ENCODE measurements at places on chromosomes 5 and 9.

GRCh38 chr9:10104774-10105173, 508.0 kb downstream of the PTPRD start:
- DNase-seq = no peak

DNA sequence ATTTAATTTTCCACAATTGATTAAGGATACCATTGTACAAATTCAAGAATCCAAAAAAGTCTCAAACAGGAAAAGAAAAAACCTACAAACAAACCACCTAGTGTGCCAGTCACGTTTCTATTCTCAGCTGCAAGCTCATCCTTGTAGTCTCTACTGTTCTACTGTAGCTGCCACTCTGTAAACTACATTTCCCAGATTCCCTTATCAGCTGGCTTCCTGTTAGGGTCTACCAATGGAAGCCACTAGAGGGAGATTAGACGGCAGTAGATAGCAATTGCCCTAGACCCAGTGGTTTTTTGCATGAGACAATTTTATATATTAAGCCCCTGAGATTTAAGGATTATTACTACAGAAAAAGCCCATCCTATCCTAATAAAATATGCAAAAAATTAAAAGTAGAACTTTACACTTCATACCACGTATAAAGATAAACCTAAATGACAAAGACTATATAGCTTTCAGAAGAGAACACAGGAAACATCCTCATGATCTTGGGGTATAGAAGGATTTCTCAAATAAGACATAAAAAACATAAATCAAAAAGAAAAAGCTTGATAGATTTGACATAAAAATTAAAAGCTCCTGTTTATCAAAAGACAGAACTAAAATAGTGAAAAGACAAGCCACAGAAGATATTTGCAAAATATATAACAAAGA, 37.4 kb downstream of the P4HA2 start:
- DNase-seq = no peak

GRCh38 chr5:121755266-121755665, 96.4 kb upstream of the FTMT start:
- DNase-seq = no peak

- no peak for DNase-seq
Measured at GRCh38 chr9:78578072-78578471, 281.1 kb downstream of the PSAT1 start.

- DNase-seq = no peak
Measured at GRCh38 chr9:33649463-33649862, 125.4 kb downstream of the ANKRD18B start.

- DNase-seq = no peak
Measured at GRCh38 chr9:89440548-89440947, 57.4 kb downstream of the SEMA4D start.

- DNase-seq = no peak
Measured at GRCh38 chr5:33180900-33181299, 259.9 kb upstream of the TARS1 start.

DNA sequence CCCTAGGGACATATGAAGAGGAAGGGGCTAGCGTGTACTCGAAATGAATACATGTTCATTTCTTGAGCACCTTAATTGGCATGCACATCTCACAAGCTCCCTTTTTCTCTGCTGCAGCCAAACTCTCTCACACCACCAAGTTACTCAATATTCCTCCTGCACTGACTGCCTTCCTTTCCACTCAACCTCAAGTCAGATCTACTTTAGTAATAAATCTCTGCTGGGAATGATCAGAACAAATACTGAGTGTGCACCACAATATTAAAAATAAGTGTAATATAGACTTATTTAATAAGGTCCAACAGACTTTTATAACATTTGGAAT, 995.8 kb upstream of the WWC1 start:
- no peak for DNase-seq

DNA sequence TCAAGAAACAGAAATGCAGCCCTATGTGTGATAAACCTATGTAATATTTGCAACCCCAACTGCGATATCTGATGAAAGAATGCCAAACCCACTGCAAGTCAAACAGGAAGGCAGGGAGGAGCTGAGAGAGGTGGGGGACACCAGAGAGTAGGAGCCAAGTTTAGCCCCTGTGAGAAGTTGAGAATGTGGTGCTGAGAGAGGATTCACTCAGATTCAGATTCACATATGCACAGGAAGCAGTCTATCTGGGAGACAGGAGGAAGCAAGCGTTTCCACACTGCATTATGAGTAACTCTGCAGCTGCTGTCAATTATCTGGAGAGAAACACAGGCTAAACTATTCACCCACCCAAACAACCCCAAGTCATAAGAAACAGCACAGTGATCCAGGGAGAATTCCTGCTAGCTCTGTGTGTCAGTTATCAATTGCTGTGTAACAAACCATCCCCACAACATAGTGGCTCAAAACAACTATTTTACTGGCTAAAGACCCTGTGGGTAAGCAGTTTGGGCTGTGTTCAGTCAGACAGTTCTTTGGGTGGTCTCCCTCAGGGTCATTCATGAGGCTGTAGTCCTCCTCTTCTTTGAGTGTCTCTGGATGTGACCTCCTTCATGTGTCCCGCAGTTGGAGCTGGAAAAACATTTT, 161.9 kb upstream of the RAI14 start:
- DNase-seq = no peak

- no peak for DNase-seq
Measured at GRCh38 chr5:171984748-171985419, 21.6 kb downstream of the FBXW11 start.

GRCh38 chr5:95520206-95520605, 34.6 kb downstream of the SKIC3 start:
- no peak for DNase-seq

DNA sequence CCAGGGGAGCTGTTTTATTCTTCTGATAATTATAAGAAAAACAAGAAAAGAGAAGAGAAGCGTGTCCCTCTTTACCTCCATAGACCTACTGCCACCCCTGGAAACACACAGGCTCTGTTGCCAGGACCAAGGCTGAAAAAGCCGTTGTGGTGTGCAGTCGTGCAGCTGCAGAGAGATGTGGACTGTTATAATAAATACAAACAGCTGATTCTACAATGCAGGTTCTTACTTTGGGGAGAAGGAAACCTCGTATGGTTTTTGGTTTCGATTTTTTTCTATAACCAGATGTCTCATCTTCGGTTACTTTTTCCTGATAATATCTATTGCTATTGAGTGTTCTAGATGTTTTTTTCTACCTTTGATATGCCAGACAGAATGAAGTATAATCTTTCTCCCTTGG, 28.1 kb downstream of the FYB1 start:
- DNase-seq = no peak

DNA sequence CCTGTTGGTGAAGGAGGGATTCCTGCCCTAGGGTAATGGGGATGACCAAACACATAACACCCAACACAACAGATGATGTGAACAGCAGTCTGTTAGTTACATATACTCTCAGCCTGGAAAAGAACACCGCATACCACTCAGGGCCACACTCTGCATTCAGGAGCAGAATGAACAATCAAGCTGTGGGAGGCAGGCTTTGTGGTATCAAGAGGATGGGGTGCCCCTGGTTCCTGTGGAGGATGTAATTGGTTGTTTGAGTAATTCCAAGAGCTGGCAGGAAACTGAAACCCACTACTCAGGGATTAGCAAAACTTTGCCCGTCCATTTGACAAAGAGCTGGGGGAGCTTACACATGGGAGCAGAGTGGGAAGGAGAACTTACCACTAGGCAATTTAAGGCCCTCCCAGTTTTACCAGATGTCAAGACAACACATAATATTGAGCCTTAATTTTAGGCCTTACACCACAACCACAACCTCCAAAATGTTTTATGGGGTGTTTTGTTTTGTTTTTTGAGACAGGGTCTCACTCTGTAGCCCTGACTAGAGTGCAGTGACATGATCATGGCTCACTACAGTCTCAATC, 15.6 kb upstream of the PRKAA1 start:
- DNase-seq = no peak

DNA sequence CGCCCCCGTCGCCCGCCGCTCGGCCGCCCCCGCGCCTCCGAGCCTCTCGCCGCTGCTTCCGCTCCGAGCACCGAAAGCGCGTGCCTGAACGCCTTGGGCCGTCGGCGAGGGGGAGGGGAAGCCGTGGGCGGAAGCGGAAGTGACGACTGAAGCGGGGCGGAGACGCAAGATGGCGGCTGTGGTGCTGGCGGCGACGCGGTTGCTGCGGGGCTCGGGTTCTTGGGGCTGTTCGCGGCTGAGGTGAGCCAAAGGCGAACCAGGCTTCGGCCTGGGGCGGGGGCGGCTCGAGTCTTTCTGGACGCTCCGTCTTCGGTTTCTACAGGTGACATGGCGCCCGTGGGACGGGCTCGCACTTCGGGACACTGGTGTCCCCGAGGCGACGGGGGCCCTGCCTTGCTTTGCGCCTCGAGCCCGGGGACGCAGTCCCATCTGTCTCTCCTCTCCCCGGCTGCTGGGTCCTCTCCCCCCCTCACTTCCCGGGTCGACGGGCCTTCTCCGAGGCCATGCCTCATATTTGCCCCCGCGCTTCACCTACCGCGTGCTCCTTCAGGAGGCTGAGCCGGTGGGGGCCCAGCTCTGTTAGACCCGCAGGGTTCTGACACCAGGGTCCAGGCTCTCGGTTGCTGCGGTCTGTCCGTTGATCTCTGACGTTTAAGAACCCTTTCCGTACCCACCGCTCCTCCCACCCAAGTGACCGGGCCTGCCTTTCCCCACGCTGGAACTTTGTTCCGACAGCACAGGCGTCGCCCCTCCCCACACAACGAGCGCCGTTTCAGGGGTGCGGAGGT, at the start of the genes ENTR1 and PMPCA:
TSS of gene ENTR1 (minus strand) at position 115 of the 788 bp plus-strand sequence. CDS start 217 bp downstream, outside the sequence.
TSS of gene PMPCA (plus strand) at position 159 of the 788 bp plus-strand sequence. CDS start at position 170, 11 bp downstream.
- peak; percentile 99 for DNase-seq

DNA sequence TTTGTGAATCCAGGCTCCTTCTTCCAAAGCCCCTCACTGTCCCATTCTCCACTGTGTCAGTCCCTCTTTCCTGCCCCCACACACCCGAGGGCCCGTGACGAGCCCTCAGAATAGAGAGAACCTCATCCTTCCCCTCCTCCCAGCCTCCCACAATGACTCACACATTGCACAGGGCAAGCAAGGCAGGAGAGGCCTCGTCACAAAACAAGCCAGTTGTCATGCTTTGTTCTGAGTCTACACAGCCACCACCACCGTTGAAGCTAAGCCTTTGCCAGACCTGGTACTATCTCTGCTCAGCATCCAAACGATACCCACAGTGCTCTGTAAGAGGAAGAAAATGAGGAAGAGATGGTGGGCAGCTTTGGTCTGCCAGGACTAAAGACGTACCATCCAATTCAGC, 142.2 kb upstream of the ZNF366 start:
- no peak for DNase-seq

- DNase-seq = no peak
Measured at GRCh38 chr9:97368964-97369363, 42.9 kb upstream of the TDRD7 start.

- peak; percentile 48 for DNase-seq
Measured at GRCh38 chr5:135887447-135887864, 8.2 kb downstream of the IL9 start.

GRCh38 chr5:8176101-8176693, 307.2 kb downstream of the MTRR start:
- no peak for DNase-seq

DNA sequence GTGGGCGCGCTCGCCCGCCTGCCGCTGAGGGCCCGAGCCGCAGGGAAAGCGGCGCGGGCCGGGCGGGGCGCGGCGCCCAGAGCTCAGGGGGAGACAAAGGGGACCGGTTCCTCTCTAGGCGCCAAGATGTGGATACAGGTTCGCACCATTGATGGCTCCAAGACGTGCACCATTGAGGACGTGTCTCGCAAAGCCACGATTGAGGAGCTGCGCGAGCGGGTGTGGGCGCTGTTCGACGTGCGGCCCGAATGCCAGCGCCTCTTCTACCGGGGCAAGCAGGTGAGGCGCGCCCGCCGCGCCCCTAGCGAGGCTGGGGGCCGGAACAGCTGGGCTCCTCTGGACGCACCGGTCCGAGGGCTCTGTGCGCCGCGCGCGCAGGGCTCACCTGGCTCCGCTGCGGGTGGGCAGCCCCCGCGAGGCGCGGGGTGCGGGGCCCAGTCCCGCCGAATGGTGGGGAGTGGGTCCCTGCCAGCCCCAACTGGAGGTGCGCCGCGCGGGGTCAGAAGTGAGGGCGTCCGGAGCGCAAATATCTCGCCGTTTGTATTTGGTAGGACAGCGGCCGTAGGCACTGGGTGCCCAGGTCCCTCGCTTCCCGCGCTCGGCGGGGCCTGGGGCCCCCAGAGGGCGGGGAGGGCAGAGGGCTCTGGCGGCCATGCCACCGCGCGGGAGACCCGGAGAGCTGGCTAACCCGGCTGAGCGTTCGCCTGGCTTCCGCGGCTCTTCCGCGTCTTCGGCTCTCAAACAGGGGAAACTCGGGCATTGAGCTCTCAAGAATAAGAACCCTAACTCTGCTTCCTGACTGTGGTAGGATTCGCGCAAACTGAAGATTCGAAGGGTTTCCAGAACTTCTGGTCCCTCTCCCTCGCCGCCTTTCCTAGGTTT, 607 bp downstream of the UHRF2 start:
- DNase-seq = peak; percentile 51

DNA sequence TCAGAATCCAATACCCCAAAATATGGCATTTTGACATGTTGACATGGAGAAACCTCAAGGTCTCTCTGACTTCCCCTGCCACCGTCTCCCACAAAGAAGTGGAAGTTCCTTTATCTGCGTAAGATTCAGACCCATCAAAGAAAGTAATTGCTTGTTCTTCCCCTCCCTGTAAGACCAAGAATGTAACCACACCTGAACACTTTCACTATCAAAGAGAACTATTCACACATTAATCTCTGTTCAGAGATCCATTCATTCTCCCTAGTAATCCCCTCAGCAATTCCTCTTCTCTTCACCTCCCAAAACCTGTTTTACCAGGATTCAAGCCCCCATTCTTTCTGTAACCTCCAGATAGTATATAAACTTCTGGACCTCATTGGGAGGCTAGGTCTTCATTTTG, 4.1 kb upstream of the SLC1A1 start:
- no peak for DNase-seq

DNA sequence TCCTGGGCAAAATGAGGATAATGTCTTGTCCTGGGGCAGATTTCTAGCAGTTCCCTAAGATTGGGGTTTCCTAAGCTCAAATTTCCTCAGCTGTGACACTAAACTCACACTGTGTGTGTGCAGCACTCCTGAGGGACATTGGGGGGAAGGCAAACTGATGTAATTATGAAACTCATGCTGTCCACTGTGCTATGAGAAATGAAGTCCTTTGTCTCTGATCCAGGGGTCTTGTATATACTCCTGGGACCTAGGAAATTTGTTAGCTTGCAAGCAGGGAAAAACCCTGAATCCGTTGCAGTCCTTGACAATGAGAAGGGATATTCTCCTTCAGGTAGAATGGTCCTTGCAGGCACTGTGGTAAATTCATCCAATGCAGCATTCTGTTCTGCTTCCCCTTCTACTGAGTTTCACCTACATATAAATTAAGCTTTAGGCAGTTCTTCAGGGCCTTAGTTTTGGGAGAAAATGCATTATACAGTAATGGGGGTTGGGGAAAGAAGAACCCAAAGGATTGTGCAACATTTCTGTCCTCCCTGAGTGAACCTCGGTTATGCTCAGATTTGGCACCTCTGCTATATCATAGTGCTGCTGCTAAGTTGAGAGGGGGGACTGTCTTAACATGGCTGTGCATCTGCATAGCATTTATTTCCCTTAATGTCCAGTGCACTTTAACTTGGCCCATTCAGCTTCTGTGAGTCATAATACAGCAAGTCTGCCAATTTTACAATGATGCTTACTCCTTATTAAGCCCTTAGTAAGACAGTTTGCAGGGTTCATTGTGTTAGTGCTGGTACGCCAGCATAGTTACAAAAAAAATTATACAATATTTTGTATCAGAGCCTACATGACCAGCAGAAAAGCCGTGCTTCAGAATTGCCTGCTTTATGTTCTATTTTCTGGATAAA, 80.2 kb downstream of the PJA2 start:
- no peak for DNase-seq
